ENCODE measurements at places on chromosomes 11 and 22.

DNA sequence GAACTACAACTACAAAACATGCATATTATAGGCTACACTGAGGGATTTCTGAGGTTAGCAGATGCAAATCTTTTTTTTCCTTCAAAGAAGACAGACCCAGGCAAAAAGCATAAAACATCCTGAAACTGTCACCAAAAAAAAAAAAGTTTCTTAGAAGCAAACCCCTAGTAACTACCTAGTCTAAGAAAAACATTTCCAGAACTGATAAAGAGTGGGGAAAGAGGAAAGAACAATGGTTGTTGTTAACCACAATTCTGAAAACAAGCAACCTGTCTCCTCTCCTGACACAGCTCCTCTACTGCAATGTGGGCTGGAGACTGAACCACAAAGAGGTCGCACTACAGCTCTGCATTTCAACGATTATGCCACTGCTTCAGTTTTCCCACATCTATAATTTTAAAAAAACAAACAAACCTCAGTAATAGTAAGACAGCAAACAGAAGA, 15.0 kb downstream of the DENND5A start:
- no peak for DNase-seq

- DNase-seq: no peak
These were observed 348.1 kb downstream of the BRD1 start for GRCh38 chr22:49479566-49479965.

GRCh38 chr11:120590472-120590871, 78.9 kb downstream of the GRIK4 start:
- no peak for DNase-seq

DNA sequence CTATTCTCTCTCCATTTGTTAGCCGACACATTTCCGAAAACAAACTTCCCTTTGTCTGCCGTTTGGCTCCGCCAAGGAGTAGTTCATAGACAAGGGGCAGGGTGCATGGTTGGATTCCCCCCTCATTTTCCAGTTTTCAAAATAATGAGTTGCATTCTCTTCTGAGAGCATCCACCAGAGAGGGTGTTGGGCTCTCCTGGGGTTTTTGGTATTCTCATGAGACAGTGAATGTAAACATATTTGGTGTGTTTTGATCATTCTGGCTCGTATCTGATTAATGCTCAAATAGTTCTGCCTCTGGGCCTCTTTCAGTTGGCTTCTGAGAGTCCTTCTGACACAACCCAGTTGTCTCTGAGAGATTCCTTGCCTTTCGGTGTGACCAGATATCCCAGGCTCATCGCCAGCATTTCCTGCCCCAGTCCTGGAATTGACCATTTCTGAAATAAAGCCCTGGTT, 21.7 kb downstream of the GRAMD4 start:
- DNase-seq: no peak

GRCh38 chr22:41442240-41442792, 4.3 kb downstream of the TOB2 start:
- no peak for DNase-seq

DNA sequence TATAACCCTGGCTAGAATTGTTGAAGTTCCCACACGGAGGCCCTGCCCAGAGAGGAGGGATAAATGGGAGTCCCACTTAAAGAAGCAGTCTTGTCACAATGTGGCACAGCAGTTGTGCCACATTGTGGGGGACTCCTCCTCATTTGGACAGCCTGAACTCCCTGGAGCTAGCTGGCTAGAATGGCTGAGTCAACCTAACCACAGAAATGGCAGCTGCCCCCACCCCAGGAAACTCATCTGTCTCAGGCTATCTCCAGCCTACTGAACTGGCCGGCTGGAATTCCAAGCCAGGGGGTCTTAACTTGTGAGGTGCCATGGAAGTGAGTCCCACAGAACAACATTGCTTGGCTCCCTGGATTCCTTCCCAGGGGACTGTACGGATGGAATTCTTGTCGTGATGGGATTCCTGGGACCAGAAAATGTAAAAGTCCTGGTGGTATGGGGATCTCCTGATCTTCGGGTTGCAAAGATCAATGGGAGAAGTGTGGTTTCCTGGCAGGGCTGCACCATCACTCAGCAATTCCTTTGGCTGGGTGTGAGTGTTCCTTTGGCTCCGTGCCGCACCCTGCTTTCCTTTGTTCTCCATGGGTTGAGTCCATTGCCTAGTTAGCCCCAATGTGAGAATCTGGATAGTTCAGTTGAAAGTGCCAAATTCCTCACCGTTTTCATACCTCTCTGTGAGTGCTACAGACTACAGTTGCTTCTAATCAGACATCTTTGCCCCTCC, 791.2 kb upstream of the FAT3 start:
- no peak for DNase-seq

GRCh38 chr11:898143-898511, 12.5 kb downstream of the CHID1 start:
- DNase-seq: no peak

DNA sequence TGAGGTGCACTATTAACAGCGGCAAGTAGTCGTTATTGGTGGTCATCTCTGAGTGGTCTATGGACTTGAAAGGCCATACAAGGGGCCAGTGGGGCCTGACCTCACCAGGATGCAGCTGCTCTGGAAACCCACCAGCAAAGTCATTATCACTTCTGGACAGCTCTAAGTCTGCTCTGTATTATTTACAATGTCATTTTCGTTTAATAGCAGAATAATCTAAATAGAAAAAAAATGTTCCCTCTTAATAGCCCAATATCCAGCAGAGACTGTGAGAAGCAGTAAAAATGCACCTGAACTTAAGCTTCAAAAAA, 85.0 kb upstream of the EED start:
- no peak for DNase-seq

DNA sequence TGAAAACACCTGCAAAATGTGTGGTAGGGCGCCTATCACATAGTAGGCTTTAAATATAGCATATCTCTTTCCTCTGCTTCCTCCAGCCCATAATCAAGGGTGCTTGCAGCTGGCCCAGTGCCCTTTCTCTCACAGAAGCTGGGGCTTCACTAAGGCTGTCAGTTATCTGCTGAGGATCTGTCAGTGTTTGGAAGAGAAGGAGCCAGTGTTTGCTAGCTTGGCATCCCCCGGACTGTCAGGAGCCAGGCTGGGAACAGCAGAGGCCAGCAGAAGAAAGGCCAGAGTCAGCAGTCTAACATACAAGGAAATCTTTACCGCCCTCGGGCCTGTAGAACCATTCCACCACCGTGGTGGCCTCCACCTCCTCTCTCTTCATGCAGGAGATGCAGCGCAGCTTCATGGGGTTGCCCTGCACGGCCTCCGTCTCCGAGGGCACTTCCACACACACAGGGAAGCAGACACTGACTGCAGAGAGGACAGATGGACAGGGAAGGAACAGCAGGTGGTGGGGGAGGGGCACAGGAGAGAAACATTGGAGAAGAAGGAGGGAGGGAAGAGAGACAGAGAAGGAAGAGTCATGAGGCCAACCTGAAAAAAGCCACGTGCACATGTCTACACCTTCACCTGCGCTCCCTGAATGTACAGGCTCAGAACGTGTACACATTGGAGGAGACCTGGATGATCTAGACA, 9.0 kb downstream of the SCN3B start:
- DNase-seq: no peak
